Chondrocyte (in vitro differentiated cells): ENCODE measurements at places on chromosomes 1 and 21. TPM values are rescaled to one million over a fixed set of nuclear protein-coding genes. Genes with fewer than 3 reads are reported as not detected.

DNA sequence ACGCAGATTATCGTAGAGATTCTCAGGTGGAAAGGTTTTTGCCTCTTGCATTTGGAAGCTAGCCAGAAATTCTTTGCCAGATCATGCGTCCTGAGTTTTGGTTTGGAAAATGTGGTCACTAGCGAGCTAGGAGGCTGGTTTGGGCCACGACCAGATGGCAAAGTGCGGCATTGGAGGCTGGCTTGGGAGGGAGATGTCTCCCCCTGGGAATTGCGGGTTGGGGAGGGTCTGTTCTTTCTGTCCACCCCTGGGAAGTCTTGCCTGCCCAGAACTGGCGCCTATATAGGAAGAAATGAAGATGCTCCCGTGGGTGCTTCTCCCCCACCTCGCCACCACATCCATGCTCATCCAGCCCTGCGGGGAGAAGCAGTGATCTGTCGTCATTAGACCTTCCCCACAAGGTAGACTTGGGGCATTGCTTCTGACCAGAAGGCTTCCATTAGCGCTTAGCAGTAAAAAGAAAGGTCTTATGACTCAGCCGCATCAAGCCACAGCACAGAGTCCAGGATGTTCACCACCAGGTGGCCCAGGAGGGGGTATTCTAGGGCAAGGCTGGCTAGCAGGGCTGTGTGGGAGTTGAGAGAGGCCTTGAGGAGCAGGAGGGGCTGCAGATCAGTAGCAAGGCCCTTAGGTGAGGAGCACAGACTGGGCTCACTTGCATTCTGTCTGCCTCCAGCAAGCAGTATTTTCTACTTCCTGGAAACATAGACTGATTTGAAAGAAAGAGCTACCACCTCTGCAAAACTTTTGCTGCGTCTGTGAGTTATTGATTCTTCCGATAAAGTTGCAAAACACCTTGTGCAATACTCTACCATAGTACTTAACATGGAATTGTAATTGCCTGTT lies 1.5 kb upstream of the PTP4A2 start:
- DNase-seq: no peak

DNA sequence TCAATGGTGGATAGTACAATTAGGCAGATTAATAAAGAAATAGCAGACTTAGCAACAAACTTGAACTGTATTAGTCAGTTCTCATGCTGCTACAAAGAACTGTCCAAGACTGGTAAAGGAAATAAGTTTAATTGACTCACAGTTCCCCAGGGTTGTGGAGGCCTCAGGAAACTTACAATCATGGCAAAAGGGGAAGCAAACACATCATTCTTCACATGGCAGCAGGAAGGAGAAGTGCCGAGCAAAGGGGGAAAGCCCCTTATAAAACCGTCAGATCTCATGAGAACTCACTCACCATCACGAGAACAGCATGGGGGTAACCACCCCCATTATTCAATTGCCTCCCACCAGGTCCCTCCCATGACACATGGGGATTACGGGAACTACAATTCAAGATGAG lies 27.1 kb upstream of the PDE4B start:
- DNase-seq: no peak

DNA sequence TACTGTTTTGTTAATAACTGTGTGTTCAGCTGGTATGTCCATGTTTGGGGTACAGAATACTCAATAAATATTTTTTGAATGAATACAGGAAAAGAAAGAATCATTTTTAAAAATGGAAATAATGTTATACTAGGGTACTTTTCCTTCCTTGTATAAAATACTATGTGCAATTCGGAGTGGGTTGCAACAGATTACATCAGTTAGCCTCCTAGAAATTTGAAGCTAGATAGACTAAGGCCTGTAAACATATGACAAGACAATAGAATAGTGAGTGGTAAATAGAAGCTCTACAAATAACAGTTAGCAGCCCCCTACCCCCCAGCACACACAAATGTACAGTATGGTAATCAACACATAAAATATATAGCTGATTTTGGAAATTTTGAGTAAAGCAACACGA lies 195.9 kb downstream of the KCNT2 start:
- DNase-seq: no peak

DNA sequence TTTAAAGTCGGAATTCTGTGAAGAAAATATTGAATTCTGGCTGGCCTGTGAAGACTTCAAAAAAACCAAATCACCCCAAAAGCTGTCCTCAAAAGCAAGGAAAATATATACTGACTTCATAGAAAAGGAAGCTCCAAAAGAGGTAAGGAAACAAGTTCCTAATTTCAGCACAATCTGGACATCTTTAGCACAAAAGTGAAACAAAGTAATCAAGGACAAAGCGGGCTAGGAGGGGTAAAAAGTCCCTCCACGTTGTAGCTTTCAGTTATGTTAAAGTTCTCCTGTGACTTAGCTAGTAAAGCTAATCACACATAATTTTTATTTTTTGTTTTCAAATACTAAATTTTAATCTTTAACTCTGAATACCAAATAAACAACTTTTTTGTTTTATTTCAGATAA lies 2.2 kb downstream of the RGS2 start:
- DNase-seq: no peak

DNA sequence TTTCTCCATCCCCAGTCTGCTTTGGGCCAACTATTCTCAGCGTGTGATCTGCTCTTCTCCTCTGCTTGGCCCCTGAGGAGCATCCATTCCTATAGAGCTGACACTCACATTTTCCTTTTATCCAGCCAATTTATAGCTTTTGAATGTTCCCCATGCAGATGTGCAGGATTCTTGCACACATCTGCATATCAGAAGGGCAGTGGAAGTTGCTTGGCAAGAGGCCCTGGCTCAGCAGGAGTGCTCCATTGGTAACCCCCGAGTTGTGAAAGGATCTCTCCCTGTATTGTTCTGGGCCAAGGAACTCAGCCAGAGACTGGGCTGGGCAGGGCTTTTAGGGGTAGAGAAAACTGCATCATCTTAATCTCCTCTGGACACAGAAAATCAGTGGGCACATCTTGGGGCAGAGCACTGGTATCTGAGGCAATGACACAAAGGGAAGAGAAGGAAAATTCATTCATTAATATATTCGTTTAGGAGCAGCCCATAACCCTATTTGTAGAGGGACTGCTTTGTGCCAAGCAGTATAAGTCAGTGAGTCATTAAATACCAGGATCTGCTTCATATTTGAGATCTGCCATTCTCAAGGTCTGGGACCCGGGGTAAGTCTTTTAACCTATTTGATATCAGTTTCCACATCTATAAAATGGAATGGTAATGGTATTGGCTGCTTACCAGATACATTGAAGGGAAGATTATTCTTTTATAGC lies 31.0 kb upstream of the BEND5 start:
- no peak for DNase-seq

The PAQR7 gene
- 13.4 to 15.1 TPM (median 14.5 TPM) in 3 replicates for total RNA-seq
